Progenitor cell of endocrine pancreas (in vitro differentiated cells): ENCODE measurements at places on chromosomes 7 and 10. TPM values are rescaled to one million over a fixed set of nuclear protein-coding genes. Genes with fewer than 3 reads are reported as not detected.

The ZNF398 gene
- total RNA-seq: 16.7 and 17.5 TPM in 2 replicates

The FOXP2 gene
- 4.3 and 5.8 TPM in 2 replicates for total RNA-seq

The HPSE2 gene
- total RNA-seq: 0.10 TPM in 1 of 2 replicates, not detected in the other

The ANKRD61 gene
- 0.22 and 0.47 TPM in 2 replicates for total RNA-seq

The ZNF12 gene
- 25.7 and 28.8 TPM in 2 replicates for total RNA-seq

The PNLIP gene
- total RNA-seq: not detected in 2 replicates

The CLDN3 gene
- total RNA-seq: 49.0 and 49.9 TPM in 2 replicates

The GPR158 gene
- total RNA-seq: 0.10 and 0.11 TPM in 2 replicates

The LLCFC1 gene
- total RNA-seq: not detected in 2 replicates

The OR2A42 gene
- total RNA-seq: 0.20 TPM in 1 of 2 replicates, not detected in the other

The POU6F2 gene
- total RNA-seq: 4.4 and 5.6 TPM in 2 replicates

The CYP2C19 gene
- 0.42 TPM in 1 of 2 replicates, not detected in the other for total RNA-seq

The CXCL12 gene
- total RNA-seq: 4.2 and 4.6 TPM in 2 replicates

The BMPER gene
- total RNA-seq: 0.36 and 0.69 TPM in 2 replicates

The PNLIPRP3 gene
- total RNA-seq: not detected in 2 replicates

The ZNF282 gene
- 47.0 and 53.5 TPM in 2 replicates for total RNA-seq

The PLEKHS1 gene
- not detected in 2 replicates for total RNA-seq

The CYP26A1 gene
- 1.8 and 3.4 TPM in 2 replicates for total RNA-seq

The CAMK2B gene
- total RNA-seq: 9.3 and 12.2 TPM in 2 replicates

The LRMDA gene
- total RNA-seq: 6.5 and 9.7 TPM in 2 replicates

The PTPN20 gene
- 0.55 TPM in 1 of 2 replicates, not detected in the other for total RNA-seq

The CADPS2 gene
- total RNA-seq: 4.3 and 6.1 TPM in 2 replicates

The INSYN2A gene
- total RNA-seq: not detected in 2 replicates

The CFAP43 gene
- total RNA-seq: 4.7 and 5.4 TPM in 2 replicates

The SLC39A12 gene
- not detected in 2 replicates for total RNA-seq

The TET1 gene
- total RNA-seq: 36.2 and 37.3 TPM in 2 replicates

The LBX1 gene
- total RNA-seq: not detected in 2 replicates

The NEUROG3 gene
- total RNA-seq: 7.2 and 7.3 TPM in 2 replicates

The FAM131B gene
- total RNA-seq: 2.3 and 3.7 TPM in 2 replicates

The HSPA12A gene
- 9.1 and 10.3 TPM in 2 replicates for total RNA-seq

The DRGX gene
- total RNA-seq: not detected in 2 replicates

The AKR1C8 gene
- total RNA-seq: not detected in 2 replicates

The SORBS1 gene
- 25.2 and 30.7 TPM in 2 replicates for total RNA-seq

The DKK1 gene
- total RNA-seq: 2.5 and 4.7 TPM in 2 replicates

The LRRC18 gene
- not detected in 2 replicates for total RNA-seq

The PNLIPRP1 gene
- not detected in 2 replicates for total RNA-seq

The HOXA1 gene
- total RNA-seq: 27.4 and 31.2 TPM in 2 replicates

The NAT16 gene
- not detected in 2 replicates for total RNA-seq

The RBM33 gene
- 79.4 and 80.1 TPM in 2 replicates for total RNA-seq
